Frontal cortex (tissue), 4 donors: ENCODE measurements at places on chromosomes 2 and 18.

DNA sequence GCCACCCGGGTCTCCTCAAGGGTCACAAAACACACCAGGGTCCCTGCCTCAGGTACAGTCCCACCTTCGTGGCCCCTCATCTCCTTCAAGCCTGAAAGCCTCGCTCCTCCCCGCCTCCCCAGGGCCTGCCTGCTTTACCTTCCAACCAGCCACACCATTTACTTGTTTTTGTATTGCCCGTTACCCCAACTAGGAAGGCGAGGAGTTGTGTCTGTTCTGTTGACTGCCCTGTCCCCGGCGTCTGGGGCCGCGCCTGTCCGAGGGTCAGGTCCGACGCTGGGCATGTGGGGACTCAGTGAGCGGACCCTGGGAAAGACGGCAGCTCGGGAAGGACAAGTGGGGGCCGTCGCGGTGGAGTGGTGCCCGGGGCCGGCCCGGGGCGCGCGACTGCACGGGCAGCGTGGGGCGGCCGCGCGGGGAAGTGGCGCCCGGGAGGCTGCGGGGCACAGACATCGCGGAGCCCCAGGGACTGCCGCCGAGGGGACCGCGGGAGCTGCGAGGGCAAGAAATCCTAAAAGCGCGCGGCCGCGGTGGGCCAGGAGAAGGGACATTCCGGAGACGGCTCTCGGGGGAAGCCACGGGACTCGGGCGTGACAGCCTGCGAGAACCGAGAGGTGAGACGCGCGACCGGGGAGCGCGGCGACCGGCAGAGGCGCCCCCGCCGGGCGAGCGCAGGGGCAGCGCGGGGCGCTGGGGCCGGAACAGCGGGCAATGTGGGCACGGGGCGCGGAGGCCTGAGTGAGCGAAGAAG, 797 bp upstream of the GRHL1 start:
- no peak for DNase-seq

DNA sequence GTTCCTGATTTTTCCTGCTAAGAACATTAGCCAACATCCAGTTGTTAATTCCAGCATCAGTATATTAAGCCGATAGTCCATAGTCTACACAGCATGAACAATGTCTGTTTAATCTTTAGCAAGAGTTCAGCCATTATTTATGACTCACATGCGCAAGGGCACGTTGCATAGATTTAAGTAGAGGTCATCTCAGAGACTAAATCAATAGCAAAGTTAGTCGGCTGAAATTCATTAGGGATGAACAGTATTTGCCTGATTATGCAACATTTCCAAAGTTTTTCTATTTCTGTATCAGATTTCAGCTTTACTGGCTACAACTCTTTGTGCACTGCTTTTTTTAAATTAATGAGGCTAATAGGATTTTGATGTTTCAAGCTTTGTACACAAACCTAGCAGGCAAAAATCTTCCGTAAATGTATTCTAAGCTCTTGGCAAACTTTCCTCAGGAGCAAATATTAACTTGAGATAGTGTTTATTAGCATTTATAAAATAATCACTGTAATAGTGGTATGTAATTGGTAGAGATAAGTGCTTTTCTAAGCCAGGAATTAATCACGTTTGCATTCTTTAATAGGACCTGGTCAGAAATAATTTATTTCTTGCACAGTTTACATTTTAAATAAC, 578.7 kb upstream of the ID2 start:
- DNase-seq, result no peak

DNA sequence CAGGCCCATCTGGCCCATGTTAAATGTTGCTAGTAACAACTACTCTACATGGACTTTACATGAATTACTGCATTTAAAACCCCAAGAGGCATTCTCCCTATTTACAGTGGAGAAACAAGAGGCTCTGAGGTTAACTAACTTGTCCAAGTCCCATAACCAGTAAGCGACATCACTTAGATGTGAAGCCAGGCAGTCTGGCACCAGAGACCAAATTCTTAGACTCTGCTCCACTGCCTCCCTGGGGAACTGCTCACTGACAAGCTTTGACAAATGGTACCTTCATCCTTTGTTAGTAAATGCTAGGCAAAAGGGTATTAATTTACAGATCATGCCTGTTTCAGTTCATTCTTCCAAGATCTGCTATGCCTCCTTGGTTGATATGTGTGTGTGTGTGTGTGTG, 124.8 kb downstream of the AFF3 start:
- no peak for DNase-seq

GRCh38 chr2:127108090-127108523, 1.2 kb upstream of the BIN1 start:
- DNase-seq, result no peak

GRCh38 chr2:212619954-212620353, 81.4 kb upstream of the ERBB4 start:
- no peak for DNase-seq

- no peak for DNase-seq
Observed at GRCh38 chr2:205738117-205738968, 56.0 kb downstream of the NRP2 start.

DNA sequence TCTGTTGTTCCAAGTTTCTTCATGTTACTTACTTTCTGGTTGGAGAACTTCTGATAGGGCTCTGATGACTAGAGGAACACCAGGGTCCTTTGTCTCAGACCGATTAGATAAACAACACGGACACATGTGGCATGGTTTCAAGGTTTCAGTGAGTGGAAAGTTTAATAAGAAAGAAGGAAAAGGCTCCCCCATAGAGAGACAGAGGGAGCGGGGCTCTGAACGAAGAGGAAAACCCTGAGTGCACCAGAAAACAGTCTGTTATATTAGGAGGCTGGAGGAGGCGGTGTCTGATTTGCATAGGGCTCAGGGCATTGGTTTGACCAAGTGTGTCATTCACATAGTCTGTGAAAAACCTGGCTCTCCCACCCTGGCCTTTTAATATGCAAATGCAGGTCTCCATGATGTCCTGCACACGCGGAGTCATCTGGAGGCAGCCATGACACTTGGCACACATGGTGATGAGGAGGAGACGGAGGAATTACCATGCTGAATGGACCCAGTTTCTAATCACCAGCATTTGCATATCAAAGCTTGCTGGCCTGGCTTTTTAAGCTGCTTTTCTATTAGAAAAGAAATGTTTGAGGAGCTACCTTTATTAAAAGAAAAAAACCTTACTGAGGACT, 94.2 kb downstream of the PTPN4 start:
- no peak for DNase-seq

DNA sequence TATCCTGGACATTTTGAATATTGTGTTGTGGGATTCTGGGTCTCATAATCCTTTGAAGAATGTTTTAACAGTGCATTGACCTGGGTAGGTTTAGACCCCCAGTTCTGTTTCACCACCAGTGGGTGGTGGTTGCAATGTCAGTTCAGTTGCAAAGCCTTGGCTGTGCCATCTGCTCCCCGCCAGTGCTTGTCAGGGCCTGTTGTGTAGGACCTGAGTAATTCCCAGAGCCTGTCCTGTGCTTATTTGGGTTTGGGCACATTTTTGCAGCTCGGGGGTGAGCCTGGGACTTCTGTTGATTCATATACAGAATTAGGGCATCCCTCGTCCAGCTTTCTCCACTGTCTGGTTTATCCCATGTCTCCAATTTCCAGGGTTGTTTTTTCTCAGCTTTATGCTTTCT, 24.8 kb downstream of the ATP9B start:
- no peak for DNase-seq
